ENCODE measurements at places on chromosomes 12 and 14.

DNA sequence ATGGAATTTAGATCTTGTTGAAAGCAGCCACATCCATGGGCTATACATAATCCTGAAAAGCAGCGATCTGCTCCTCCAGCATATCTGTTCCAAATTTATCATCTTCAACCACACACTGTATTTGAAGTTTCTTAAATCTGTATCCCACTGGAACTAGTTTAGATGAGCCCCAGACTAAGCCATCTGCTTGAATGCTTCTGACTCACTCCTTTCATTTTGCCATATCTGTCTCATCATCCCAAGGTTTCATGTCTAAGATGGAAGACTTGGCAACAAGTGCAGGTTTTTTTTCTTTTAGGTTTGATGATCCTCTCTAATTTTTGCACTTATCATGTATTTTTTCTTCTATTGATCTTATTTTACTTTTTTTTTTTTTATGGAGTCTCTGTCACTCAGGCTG lies 54.4 kb upstream of the TMEM263 start:
- DNase-seq, result no peak

DNA sequence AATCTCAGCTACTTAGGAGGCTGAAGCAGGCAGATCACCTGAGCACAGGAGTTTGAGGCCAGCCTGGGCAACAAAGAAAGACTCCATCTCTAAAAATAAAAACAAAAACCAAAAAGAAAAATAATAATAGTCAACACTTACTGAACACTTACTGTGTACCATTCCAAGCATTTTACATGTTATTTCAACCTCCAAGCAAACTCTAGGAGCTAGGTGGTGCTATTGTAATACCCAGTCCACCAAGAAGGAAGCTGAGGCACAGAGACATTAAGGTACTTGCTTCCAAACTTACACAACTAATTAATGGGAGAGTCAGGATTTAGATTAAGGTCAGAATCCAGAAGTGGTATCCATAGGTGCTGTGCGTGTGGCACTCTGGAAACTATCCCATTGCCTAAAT lies 13.7 kb upstream of the OR6J1 start:
- DNase-seq, result no peak

GRCh38 chr14:69711881-69712560 lies 54.9 kb upstream of the SRSF5 start:
- DNase-seq, result peak; percentile 51

DNA sequence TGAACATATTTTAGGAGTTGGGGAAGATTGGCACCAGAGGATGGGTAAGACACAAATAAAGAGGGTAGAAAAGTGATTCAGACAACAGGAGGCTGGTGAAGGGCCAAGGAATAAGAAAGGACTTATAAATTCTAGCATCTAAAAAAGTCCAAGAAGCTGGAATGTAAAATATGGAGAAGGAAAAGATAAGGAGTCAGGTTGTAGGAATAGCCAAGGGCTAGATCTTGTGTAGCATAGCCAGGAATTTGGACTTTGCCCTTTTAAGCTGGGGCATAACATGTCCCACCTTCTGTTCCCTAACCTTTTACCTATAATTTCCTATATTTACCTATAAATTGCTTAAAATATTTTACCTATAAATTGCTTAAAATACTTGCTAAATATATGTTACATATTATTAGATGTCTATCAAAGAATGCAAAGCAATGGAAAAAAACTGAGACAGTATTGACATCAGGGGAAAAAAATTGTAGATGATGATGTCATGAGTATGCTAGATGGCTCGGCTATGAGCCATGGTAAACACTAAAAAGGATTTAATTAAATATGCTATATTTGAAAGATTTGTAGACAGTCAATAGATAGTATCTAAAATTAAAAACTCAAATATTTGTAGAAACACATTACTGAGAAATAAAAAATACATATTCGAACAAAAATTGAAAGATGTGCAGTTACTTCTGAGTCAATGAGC lies 99.7 kb upstream of the PLEKHG7 start:
- DNase-seq, result no peak

GRCh38 chr12:113462998-113463745 lies 8.5 kb downstream of the LHX5 start:
- no peak for DNase-seq

- DNase-seq, result no peak
These were observed 185.8 kb downstream of the CAPZA3 start for GRCh38 chr12:18923721-18924120.

DNA sequence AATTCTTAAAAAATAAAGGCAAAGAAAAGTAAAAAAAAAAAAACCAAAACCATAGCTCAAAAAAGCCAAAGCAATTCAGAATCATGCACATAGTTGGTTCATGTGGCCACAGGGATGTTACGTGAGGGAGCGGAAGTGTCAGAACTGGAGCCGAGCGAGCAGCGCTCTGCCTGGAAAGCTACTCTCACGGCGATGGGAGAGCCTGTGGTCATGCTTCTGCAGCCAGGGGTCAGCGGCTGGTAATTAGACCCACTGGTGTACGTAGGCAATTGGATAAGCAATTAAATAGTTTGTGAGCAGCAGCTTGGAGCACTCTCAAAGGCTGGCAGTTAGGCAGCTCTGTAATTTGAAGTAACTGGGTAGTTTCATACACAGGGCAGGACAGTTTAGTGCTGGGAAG lies 58.1 kb downstream of the TRHDE start:
- DNase-seq, result peak; percentile 11

DNA sequence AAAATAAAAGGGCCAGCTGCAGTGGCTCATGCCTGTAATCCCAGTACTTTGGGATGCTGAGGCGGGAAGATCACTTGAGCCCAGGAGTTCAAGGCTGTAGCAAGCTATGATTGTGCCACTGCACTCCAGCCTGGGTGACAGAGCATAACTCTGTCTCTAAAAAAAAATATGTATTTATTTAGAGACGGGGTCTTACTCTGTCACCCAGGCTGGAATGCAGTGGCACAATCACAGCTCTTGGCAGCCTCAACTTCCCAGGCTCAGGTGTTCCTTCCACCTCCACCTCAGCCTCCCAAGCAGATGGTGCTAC lies 179.3 kb upstream of the ATF7IP start:
- DNase-seq, result no peak

GRCh38 chr14:23612354-23612732 lies 23.8 kb upstream of the DHRS2 start:
- no peak for DNase-seq

GRCh38 chr12:25767606-25768005 lies 190.9 kb upstream of the RASSF8 start:
- no peak for DNase-seq

DNA sequence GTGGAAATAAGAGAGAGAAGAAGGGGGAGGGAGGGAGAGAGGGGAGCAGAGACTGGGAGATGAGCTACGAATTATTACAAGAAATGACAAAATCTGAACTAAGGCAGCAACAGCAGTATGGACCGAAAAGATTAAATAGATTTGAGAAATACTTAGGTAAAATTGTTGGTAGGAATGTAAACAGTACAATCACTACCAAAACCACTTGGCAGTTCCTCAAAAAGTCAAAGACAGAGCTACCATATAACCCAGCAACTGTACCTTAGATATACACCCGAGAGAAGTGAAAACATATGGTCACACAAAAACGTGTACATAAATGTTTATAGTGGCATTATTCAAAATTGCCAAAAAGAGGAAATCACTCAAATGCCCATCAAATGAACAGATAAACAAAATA lies 14.1 kb downstream of the KRAS start:
- no peak for DNase-seq

DNA sequence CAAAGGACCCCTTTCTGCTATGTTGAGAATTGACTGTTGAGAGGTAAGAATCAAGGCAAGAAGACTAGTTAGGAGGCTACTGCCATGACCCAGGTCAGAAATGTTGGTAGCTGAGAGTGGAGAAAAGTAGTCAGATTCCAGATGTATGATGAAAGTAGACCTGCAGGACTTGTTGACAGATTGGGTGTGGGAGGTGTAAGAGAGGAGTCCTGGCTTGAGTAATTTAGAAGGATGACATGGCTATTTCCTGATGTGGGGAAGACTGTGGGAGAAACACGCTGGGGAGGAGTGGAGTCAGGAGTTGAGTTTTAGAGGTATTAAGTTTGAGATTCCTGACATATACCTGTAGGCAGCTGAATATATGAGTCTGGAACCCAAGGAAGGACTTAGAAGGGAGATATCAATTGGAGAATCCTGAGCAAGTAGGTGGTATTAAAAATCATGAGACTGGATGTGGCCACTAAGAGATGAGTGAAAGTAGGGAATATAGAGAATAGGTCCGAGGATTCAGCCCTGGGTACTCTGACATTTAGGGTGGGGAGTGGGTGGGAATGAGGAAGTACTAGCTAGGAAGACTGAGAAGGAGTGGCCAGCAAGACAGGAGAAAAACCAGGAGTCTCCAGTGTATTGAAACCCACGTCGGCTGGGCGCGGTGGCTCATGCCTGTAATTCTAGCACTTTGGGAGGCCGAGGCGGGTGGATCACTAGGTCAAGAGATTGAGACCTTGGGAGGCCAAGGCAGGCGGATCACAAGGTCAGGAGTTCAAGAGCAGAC lies 12.6 kb upstream of the DDX47 start:
- DNase-seq, result no peak

GRCh38 chr14:38199739-38200138 lies 8.0 kb upstream of the SSTR1 start:
- no peak for DNase-seq

- DNase-seq, result no peak
These were observed 65.5 kb downstream of the SH2B3 start for GRCh38 chr12:111471236-111471635.

DNA sequence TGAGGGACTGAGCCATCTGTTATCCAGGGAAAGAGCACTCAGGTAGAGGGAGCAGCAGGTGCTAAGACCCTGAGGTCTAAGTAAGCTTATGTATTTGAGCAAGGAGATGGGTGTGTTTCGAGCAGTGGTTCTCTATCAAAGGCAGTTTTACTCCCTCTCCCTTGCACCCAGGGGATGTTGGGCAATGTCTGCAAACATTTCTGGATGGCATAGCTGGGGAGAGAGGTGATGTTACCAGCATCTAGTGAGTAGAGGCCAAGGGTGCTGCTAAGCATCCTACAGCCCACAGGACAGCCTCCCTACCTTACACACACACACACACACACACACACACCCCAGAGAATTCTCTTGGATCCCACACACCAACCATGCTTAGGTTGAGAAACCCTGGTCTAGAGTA lies 221.0 kb upstream of the PWP1 start:
- DNase-seq, result no peak

DNA sequence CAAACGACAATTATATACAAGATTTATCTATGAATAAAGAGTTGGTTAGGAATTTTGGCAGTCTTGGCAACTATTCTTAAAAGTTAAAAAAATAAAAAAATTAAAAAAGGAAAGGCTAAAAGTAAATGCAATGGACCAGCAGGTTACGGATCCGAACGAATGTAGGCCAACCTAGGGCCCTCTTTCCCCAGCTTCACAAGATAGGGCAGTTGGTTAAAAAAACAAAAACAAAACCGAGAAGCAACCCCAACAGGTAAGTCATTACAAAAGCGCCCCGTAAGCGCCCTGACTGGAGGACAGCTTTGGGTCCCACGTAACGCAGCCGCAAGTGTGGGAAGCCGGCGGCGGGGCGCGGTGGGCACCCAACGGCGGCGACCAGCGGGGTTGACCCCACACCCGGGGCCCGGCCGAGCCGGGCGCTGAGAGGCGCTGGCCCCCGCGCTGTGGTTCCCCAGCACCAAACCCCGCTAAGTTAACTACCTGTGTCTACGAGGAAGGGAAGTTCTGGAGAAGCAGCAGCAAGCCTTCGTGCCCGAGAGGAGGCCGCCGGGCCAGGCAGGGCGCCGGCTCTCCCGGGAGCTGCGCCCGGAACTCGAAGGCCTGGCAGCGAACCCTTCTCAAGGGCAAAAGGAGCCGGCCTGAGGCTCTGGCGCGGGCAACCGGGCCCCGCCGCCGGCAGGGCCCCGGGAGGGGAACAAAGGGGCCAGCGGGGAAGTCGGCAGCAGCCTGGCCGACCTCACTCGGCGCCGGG lies 882 bp downstream of the HECTD1 start:
- DNase-seq, result peak; percentile 49

GRCh38 chr14:45271858-45272537 lies 19.0 kb upstream of the MIS18BP1 start:
- DNase-seq, result no peak

- no peak for DNase-seq
These were observed 333.7 kb downstream of the GLT1D1 start for GRCh38 chr12:129186952-129187351.

DNA sequence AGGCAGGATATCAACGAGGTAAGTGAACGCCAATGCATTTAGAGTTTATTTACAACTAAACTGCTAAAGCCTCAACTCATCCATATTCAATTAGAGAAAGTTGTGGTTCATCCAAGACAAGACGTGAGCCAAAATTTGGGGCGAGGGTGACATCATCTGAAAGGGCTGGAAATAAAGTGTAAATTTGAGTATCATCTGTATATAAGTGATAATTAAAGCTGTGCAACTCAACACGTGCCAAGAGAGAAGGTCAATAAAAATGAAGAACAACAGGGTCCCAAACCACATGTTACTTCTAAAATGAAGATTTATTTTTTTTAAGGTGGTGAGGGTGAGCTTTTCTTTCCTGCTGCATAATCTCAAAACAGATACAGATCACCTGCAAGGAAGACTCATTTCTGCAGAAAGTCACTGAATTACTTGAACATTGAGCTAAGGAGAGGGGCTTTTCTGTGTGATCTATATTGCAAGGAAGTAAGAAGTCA lies 203.6 kb downstream of the EFCAB11 start:
- no peak for DNase-seq

- no peak for DNase-seq
These were observed 347.2 kb upstream of the DCN start for GRCh38 chr12:91529829-91530228.

GRCh38 chr12:119666226-119666795 lies 1.6 kb upstream of the PRKAB1 start:
- DNase-seq, result no peak

DNA sequence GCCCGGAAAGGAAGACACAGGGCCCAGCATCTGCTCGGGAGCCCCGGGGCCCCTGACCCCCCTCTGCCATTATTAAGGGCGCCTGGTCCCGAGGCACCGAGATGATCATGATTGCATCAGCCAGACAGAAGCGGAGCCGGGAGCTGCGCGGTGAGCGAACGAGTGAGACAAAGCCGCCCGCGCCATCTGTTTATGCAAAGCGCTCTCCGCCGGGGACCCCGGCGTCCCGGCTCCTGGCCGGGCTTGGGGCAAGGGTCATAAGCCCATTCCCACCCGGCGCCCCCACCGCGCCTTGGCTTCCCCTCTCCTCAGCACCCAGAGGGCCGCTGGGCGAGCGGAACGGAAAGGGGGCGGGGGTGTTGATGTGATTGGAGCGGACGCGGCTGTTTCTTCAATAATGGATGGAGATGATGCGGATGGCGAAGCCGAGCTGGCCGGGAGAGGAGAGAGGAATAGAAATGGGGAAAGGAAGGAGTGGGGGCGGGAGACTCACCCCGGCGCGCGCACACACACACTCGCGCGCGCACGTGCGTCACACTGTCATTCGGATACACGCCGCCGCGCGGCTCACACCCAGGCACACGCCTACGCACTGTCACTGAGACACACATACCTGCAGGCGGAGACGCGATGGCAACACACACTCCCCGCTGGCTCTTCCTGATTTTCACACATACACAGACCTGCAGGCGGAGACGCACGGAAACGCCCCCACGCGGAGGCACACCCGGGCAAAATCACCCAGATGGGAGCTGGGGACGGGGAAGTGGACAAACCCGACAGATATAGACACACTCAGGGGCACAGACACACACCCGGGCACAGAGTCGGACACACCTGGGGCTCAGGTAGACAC lies 10.7 kb downstream of the STAC3 start:
- DNase-seq, result peak; percentile 79

Measured in psoas muscle (tissue), 8 donors.